Activated CD4-positive, alpha-beta T cell treated with anti-CD3 and anti-CD28 coated beads, Interleukin-2, amount 10 ng/mL, durations not matched to agents 24 days and 14 days (primary cell): ENCODE measurements at places on chromosomes 1 and 21. TPM values are rescaled to one million over a fixed set of nuclear protein-coding genes. Genes with fewer than 3 reads are reported as not detected.

AKT3 gene
- total RNA-seq = 38.5 and 39.1 TPM in 2 replicates

COL11A1 gene
- not detected in 2 replicates for total RNA-seq

CDK11A gene
- total RNA-seq = 68.3 and 70.4 TPM in 2 replicates

AIRE gene
- total RNA-seq = 0.05 TPM in 1 of 2 replicates, not detected in the other

OLIG2 gene
- not detected in 2 replicates for total RNA-seq

ORC1 gene
- 43.5 and 44.2 TPM in 2 replicates for total RNA-seq

CCDC181 gene
- total RNA-seq = 0.09 TPM in 1 of 2 replicates, not detected in the other

TPTE gene
- total RNA-seq = not detected in 2 replicates

TBX19 gene
- total RNA-seq = 2.5 and 3.2 TPM in 2 replicates

LRRC38 gene
- not detected in 2 replicates for total RNA-seq

CFHR2 gene
- total RNA-seq = 0.37 TPM in 1 of 2 replicates, not detected in the other

RIPPLY3 gene
- total RNA-seq = 0.26 TPM in 1 of 2 replicates, not detected in the other

NPR1 gene
- 0.05 and 0.09 TPM in 2 replicates for total RNA-seq

- DNase-seq = no peak
These were observed 355.8 kb upstream of the PTBP2 start for GRCh38 chr1:96365596-96366390.

GRCh38 chr1:231162970-231163829 is 1.3 kb downstream of the TRIM67 start:
- DNase-seq = no peak

- no peak for DNase-seq
These were observed 37.1 kb downstream of the EEIG2 start for GRCh38 chr1:108597041-108597440.

DNA sequence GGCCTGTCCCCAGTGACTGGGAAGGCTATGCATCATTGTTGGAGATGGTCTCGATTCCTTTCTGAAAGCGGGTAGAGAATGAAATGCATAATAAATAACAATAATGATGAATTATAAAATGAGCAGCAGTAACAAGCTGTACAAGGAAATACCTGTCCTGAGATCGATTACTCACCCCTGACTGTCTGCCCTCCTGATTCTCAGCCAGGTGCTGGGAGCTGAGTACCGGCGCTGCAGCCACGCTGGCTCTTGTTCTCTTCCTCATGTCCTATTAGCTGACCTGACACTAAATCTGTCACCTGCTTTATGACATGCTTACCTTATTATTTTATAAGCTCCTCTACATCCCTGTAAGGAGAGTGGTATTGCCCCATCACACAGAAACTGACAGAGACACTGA is 3.4 kb downstream of the AGPAT3 start:
- DNase-seq = no peak

- DNase-seq = no peak
These were observed 9.6 kb upstream of the BCAN start for GRCh38 chr1:156632355-156632754.

- DNase-seq = no peak
These were observed 33.3 kb downstream of the COQ8A start for GRCh38 chr1:226973371-226973897.

- DNase-seq = no peak
These were observed 29.2 kb downstream of the RRP15 start for GRCh38 chr1:218314316-218314715.

DNA sequence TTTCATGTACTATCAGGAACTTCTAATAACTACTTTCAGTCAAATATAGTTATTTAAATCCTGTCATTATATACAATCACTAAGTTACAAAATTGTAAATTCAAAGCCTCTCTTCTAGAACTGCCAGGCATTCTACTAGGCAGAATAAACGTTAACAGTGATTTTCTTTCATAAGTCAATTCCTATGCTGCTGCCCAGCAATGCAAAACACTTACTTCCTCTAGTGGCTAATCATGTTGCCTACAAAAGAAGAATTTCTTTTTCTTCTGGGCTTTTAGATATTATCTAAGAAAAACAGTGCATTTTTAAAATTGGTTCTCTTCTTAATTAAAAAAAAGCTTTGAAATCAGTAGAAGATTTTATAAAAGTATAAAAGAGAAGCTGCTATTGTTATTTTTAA is 509.8 kb upstream of the ADAMTS5 start:
- DNase-seq = no peak

DNA sequence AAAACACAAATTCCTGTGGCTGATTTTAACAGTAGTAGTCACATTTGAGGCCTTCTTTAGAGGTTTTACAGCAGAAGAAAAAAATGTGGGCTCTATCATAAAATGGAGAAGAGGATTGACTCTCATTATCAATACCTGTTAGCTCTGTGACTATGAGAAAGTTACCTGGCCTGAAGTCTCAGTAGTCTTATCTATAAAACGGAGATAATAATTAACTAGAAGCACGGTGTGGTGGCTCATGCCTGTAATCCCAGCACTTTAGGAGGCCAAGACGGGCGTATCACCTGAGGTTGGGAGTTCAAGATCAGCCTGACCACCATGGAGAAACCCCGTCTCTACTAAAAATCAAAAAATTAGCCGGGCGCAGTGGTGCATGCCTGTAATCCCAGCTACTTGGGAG is 90.4 kb upstream of the PLPPR4 start:
- DNase-seq = no peak

- peak; percentile 74 for DNase-seq
These were observed 11.4 kb upstream of the MNDA start for GRCh38 chr1:158819461-158820443.

- no peak for DNase-seq
These were observed 55.6 kb downstream of the PEX14 start for GRCh38 chr1:10530281-10530740.

- no peak for DNase-seq
These were observed 92.5 kb downstream of the DSCAM start for GRCh38 chr21:40754466-40754865.
